Stimulated activated CD8-positive, alpha-beta memory T cell treated with anti-CD3 and anti-CD28 coated beads, Interleukin-12 subunit alpha, Interleukin-12 subunit beta, amount 100 ng/mL, for 1 hour (primary cell): ENCODE measurements at places on chromosomes 7 and 10.

- no peak for DNase-seq
These were observed 126.8 kb downstream of the WDFY4 start for GRCh38 chr10:48811461-48811860.

- no peak for DNase-seq
These were observed 588.6 kb upstream of the SEMA3D start for GRCh38 chr7:85775431-85775830.

GRCh38 chr10:45379891-45380540 is 6.0 kb downstream of the ALOX5 start:
- DNase-seq = no peak

GRCh38 chr7:2542011-2542915 is 13.1 kb downstream of the BRAT1 start:
- no peak for DNase-seq

GRCh38 chr7:71430246-71430645 is 298.3 kb downstream of the GALNT17 start:
- DNase-seq = no peak
